ENCODE measurements at places on chromosomes 2 and 18.

DNA sequence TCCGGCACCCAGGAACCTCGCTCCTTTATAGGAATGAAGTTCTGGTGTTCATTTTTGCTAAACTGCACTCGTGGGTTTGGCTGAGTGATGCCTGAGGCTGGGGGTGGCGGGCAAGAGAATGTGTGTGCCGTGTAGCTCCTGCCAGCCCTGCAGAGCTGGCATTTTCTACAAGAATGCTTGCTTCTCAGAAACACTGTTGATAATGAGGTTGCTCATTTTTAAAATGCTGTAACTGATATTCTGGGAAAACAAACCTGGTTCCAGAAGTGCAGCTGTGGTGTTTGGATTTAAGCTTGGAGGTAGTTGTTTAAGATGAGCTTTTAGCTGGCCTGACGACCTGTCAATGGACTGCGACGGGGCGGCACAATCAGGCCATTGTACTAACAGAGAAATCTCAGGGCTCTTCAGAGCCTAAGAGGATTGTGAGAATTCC is 511.9 kb upstream of the TNP1 start:
- no peak for DNase-seq

DNA sequence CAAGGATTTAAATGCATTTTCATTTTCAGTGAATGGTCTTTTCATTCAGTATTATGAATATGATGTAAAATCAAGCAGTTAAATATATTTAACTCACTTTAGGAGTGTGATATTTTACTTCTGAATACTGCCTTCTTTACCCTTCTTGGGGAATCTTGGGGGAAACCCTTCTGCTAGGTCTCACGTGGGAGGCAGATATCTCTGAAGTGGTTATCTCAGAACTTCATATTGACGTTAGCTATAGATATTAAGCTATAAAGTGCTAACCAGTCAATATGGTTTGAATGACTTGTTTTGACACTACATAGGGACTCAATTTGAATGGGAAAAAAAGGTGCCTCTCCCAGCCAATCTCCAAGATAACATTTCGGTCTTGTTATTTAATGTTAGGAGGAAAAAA is 9.8 kb downstream of the REL start:
- no peak for DNase-seq

- no peak for DNase-seq
Measured at GRCh38 chr18:446941-447560, 53.5 kb downstream of the COLEC12 start.

- DNase-seq = no peak
Measured at GRCh38 chr2:156118753-156119416, 213.6 kb downstream of the NR4A2 start.

DNA sequence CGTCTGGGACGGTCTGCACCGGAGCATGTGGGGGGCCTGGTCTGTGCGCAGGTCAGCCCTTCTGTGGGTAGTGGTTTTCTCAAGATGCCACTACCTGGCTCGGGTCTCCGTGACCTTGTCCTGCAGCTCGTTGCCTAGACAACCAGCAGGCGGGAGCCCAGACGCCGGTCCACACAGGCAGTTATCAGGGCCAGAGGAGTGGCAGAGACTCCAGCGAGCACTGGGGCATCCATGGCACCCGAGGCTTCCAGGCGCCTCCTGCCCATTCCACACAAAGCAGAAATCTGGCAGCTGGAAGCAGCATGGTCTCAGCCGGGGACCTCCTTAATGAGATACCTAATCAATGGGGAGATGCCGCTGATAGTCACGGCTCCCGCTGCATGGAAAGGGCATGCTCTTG is 156.1 kb downstream of the FAM210A start:
- DNase-seq = no peak

GRCh38 chr2:12131975-12132374 is 385.5 kb downstream of the LPIN1 start:
- DNase-seq = no peak

All from cerebellar nuclear complex (tissue), 1 donor.